HFF-Myc (cell line): ENCODE measurements at places on chromosomes 4 and X.
A peak's percentile ranks its signal among the peaks of the same experiment; 100 is the strongest.

GRCh38 chr4:185237175-185237574, 27.8 kb downstream of the SNX25 start:
- no peak for DNase-seq

GRCh38 chrX:34859191-34859590, 83.4 kb upstream of the FAM47B start:
- DNase-seq, result no peak

DNA sequence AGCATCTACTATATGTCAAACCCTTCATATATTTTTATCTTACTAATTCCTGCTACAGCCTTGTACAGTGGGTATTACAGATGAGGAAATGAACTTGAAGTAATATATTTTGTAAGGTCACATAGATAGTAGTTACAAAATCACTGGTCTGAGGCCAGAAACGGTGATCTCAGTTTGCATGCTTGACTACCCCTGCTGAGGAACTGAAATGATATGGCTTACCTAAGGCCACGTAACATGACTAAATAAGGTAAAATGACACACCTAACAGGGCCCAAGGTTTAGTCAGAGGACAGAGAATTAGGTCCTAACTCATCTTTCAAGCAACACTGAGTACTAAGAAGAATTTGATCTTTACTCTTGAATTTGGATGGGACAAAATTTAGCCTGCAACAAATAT, 1.5 kb upstream of the COMMD8 start:
- no peak for DNase-seq

- peak; percentile 19 for DNase-seq
Observed at GRCh38 chr4:100417565-100417964, 100.3 kb downstream of the EMCN start.

DNA sequence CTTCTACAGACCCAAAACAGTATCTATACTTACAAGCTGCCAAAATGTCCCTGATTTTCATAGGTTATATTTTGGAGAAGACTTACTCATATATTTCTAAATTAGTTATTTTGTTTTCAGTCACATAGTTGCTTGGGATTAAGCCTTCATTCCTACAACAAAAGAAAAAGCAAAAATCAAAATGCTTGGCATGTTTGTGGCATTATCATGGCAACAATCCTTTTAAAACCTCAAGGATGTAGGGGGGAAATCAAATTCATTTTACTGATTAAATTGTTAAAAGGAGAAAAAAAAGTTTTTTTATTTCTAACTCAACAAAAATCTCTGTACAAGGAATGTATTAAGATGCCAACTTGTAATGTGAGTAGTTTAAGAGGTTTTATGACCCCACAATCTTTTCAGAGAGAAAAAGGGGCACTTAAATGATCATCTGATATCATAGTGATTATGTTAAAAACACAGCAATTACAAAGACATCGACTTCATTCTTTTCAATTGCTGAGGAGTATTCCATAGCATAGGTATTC, 23.5 kb downstream of the TXK start:
- DNase-seq, result no peak

DNA sequence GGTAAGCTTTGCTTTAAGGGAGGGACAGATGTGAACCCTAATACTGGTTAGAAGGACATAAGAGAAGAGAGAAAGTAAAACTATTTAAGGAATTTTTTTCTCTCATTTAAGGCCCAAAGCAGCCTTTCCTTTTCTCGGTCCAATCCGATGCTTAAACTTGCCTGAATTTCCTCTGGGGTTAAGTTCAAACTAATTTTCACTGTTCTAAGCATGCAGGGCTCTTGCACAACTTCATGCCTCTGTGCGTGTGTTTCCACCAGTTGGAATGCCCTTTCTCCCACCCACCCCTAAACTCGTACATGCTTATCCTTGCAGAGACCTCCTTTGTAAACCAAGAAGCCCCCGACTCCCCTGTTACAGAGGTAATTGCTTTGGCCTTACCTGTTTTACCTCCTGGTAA, 204.7 kb downstream of the CBR4 start:
- DNase-seq, result no peak

DNA sequence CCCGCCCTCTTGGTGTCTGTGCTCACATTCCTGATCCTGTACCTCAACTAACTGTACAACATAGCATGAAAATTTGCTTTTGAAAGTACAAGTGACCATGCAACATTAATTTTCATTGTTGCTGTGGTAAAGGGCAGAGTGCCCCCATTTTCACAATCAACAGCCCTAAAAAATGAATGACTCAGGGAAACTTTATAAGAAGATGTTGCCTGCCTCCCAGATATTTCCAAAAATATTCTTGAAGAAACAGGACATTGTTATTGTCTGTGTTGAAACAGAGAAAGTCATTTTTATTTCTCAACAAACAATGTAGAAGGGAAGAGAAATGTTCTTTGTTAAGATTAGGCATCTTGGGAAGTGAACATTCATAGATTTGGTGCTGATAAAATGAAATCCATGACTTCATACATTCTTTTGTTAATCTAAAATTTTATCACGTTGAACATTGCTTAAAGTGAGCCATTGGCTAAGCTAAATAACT, 113.9 kb upstream of the ANXA3 start:
- DNase-seq, result no peak

DNA sequence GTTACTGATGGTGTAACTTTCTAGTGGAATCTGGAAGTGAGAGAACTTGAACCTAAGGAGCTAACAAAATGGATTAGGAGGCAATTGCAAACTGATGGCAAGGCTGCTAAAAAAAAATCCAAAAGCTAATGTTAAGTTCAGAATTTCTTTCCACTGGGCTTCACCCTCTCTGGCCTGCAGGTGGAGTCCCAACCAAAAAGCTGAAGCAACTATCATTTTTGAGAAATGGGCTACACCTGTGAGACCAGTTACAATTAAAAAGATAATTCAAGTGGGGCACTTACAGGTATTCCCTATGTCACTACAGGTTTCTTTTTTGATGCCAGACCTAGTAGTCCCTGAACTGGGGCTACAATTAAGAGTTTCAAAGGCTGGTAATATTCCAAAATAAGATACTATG, 142.1 kb upstream of the FTHL17 start:
- no peak for DNase-seq

DNA sequence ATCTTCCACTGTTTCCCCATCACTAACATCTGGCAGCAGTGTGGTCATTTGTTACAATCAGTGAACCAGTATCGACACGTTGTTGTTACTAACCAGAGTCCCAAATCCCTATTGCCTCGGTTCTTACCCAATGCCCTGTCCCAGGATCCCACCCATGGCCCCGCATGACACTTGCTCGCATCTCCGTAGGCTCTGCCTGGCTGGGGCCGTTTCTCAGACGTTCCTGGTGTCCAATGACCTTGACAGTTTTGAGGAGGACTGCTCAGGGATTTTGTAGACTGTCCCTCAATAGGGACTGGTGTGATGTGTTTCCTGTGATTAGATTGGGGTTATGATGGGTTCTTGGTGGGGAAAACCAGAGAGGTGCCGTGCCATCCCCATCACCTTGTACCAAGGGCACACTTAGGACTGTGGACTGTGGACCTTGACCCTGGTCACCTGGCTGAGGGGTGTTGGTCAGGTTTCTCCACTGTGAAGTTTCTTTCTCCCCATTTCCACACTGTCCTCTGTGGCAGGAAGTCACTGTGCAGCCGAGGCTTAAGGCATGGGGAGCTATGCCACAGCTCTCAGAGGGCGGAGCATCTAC, 108.4 kb downstream of the ADRA2C start:
- no peak for DNase-seq

- DNase-seq, result peak; percentile 32
Observed at GRCh38 chr4:7206911-7207567, 14.7 kb downstream of the SORCS2 start.

- DNase-seq, result peak; percentile 44
Observed at GRCh38 chrX:115616943-115617563, 56.1 kb downstream of the PLS3 start.

DNA sequence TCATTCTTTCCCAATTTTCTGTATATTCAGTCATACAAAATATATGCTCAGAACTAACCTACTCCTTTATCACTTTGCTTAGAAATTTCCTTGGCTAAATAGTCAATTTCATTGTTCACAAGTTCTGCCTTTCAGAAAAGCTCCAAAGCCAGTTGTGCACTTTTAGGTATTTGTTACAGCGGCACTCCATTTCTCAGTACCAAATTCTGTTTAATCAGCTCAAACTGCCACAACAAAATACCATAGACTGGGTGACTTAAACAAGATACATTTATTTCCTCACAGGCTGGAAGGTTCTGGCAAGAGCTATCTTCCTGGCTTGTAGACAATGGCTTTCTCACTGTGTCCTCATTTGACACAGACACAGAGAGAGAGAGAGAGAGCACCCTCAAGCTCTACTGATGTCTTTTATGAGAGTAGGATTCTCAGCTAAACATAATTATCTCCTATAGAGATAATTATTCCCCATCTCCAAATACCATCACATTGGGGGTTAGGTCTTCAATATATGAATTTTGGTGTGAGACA, 188.8 kb upstream of the FSTL5 start:
- no peak for DNase-seq

GRCh38 chrX:13901354-13901753, 84.5 kb upstream of the GPM6B start:
- DNase-seq, result no peak

DNA sequence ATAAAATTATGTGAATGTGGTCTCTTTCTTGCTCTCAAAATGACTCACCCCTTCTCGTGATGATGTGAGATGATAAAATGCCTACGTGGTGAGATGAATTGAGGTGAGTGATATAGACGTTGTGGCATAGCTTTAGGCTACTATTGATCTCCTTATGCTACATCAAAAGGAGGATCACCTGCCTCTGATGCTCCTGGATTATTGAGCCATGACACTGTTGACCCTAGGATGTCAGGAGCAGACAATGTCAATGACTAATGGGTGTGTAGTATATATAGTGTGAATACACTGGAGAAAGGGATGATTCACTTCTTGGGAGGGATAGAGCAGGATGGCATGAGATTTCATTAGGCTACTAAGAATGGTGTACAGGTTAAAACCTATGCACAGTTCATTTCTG, 210.7 kb upstream of the PRPS2 start:
- no peak for DNase-seq

DNA sequence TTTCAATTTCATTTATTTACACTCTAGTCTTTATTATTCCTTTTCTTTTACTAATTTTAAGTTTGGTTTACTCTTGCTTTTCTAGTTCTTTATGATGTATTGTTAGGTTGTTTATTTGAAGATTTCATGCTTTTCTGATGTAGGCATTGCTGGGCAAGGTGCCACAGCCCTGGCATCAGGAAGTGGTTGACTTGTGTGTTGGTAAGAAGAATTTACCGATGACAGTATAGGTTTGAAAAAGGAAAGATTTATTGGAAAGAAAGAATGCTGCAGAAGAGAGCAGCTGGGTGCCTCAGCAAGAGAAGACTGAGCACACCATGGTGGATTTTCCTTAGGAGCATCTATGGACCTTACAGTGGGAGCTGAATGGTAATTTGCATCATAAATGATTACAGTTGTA, 153.2 kb downstream of the KLF8 start:
- no peak for DNase-seq

DNA sequence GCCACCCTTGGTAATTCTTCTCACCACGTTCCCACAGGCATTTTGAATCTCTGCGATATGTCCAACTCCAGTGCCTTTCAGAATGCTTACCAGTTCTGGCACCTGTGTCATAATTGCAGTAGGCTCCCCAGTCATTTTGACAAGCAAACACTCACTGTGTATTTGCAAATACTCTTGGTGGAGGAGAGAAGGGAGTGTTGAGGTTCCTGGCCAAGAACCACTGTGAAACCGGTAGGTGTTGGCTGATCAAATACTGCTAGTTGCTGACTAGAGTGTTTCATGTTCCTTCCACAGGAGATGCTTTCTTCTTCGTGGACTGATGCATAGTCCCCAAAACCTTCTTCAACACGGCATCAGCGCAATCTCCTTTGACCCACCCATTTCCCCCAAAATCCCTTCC, 16.0 kb upstream of the NLGN4X start:
- no peak for DNase-seq

DNA sequence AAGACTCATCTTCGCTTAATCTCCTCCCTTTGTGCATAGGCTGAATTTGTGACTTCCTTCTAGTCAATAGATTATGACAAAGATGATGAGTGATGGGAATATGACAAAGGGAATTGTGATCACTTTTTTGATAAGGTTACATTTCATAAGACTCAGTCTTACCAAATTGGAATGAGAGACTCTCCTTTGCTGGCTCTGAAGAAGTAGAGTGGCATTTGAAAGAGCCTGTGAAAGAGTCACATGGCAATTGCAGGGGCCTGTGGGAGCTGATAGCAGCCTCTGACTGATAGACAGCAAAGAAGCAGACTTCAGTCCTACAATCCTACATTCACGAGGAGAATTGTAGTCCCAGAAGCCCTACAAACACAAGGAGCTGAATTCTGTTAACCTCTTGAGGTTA, 44.9 kb upstream of the ADAMTS3 start:
- no peak for DNase-seq

DNA sequence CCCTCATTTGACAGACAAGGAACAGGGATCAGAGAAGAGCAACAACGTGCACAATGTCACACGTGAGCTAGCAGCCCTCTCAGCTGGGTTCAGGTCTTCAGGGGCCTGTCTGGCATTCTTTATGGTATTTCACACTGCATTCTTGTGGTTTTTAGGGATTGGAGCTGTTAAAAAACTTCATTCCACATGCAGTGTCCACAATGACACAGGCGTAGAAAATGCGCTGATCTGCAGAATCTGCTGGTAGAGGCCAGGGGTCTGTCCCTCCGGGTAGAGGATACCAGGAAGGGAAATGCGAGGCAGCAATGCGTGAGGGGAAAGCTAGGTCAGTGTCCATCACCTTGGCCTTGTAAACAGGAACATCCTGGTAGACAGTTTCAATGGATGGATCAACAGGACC, 36.6 kb downstream of the MAP7D3 start:
- DNase-seq, result peak; percentile 68

GRCh38 chr4:175065228-175065627, 147.1 kb downstream of the ADAM29 start:
- no peak for DNase-seq

GRCh38 chrX:154008521-154008920, 11.2 kb downstream of the IRAK1 start:
- DNase-seq, result no peak

DNA sequence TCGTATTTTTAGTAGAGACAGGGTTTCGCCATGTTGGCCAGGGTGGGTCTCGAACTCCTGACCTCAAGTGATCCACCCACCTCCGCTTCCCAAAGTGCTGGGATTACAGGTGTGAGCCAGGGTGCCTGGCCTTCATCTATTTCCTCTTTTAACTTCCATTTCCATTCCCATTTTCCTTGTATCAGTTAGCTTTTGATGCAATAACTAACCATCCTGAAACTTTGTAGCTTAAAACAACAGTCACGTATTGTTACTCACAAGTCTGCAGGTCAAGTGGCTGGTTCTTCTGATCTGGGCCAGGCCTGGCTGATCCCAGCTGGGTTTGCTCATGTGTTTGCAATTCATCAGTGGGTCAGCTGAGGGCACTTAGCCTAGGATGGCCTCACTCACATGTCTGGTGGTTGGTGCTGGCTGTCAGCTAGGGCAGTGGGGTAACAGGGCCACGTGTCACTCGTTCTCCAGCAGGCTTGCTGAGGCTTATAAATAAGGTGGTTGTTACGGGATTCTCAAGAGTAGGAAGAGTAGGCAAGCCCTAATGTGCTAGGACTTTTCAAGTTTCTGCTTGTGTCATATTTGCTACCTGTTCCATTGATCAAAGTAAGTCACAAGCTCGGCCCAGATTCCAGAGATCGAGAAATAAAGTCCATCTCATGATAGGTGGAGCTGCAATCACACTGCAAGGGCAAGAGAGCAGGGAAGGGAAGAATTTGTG, 88.2 kb downstream of the SOWAHB start:
- no peak for DNase-seq
